ENCODE measurements at places on chromosomes 1 and 21. TPM values are rescaled to one million over a fixed set of nuclear protein-coding genes. Genes with fewer than 3 reads are reported as not detected.

GRCh38 chr1:155941845-155942531 is 550 bp downstream of the RXFP4 start:
- no peaks in the 10 kb centered on the region for H3K27me3 ChIP-seq
- H3K4me3 ChIP-seq: no peak overlapping the region
- peaks cover 68% of the 10 kb centered on the region for H3K4me1 ChIP-seq
- H3K36me3 ChIP-seq: peaks cover 6% of the 10 kb centered on the region

GRCh38 chr1:87224201-87224600 is 104.5 kb upstream of the LMO4 start:
- H3K27ac ChIP-seq: no peak overlapping the region
- H3K4me3 ChIP-seq: no peak overlapping the region
- no peaks in the 10 kb centered on the region for H3K36me3 ChIP-seq
- DNase-seq: no peak

GRCh38 chr1:180181048-180181447 is 26.4 kb downstream of the QSOX1 start:
- no peaks in the 10 kb centered on the region for H3K4me1 ChIP-seq
- no peak overlapping the region for H3K4me3 ChIP-seq
- DNase-seq: peak; percentile 34
- H3K27me3 ChIP-seq: no peaks in the 10 kb centered on the region
- H3K36me3 ChIP-seq: peaks cover 23% of the 10 kb centered on the region

The S100A1 gene
- not detected for total RNA-seq

DNA sequence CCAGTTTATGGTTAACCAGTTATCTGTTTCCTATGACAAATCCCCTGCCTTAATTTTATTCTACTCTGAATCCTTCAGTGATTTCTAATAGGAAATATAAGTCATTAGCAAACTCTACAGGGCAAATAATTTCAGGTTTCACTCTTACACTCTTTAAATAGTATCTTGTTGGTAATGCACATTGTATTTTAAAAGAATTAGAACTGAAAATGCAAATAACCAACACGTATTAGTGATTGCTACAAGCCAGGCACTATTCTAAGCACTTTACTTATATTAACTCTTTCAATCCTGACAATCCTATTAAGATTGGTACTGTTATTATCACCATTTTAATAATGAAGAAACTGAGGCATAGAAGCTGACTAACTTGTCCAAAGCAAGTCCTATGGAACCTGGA is 48.3 kb upstream of the LHX8 start:
- H3K4me1 ChIP-seq: no peaks in the 10 kb centered on the region
- H3K36me3 ChIP-seq: no peaks in the 10 kb centered on the region
- H3K27me3 ChIP-seq: no peaks in the 10 kb centered on the region
- no peak for DNase-seq
- no peak overlapping the region for H3K27ac ChIP-seq

The ADAR gene
- 265 TPM for total RNA-seq

DNA sequence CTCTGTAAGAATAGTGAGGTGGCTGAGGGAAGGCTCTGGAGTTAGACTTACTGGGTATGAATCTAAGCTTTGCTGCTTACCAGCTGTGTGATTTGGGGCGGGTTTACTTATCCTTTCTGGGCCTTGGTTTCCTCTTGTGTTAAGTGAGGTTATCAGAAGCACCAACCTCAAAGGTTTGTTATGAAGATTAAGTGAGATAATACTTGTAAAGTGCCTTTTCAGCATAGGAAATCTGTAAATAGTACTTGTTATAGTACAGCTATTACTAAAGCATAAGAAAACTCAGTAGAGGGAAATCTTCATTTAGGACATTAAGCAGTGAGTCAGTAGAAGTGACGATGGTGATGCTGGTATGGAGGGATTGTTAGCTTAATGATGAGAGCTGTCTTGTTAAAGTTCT is 12.1 kb downstream of the HHAT start:
- H3K36me3 ChIP-seq: no peaks in the 10 kb centered on the region
- peaks cover 11% of the 10 kb centered on the region for H3K4me1 ChIP-seq
- H3K27me3 ChIP-seq: no peaks in the 10 kb centered on the region
- no peak overlapping the region for H3K4me3 ChIP-seq
- no peak overlapping the region for H3K27ac ChIP-seq

The CXADR gene
- not detected for total RNA-seq

The OR2T35 gene
- total RNA-seq: not detected

The HMGCL gene
- 17.0 TPM for total RNA-seq

- no peak for DNase-seq
- H3K4me3 ChIP-seq: no peak overlapping the region
- peaks cover 26% of the 10 kb centered on the region for H3K4me1 ChIP-seq
- no peaks in the 10 kb centered on the region for H3K27me3 ChIP-seq
- no peaks in the 10 kb centered on the region for H3K36me3 ChIP-seq
These were observed 71.3 kb upstream of the PRDX6 start for GRCh38 chr1:173405834-173406233.

GRCh38 chr1:160127865-160128523 is 12.4 kb downstream of the ATP1A2 start:
- no peaks in the 10 kb centered on the region for H3K4me1 ChIP-seq
- H3K27ac ChIP-seq: no peak overlapping the region
- no peaks in the 10 kb centered on the region for H3K36me3 ChIP-seq
- no peak overlapping the region for H3K4me3 ChIP-seq

The PTPN7 gene
- total RNA-seq: 196 TPM

DNA sequence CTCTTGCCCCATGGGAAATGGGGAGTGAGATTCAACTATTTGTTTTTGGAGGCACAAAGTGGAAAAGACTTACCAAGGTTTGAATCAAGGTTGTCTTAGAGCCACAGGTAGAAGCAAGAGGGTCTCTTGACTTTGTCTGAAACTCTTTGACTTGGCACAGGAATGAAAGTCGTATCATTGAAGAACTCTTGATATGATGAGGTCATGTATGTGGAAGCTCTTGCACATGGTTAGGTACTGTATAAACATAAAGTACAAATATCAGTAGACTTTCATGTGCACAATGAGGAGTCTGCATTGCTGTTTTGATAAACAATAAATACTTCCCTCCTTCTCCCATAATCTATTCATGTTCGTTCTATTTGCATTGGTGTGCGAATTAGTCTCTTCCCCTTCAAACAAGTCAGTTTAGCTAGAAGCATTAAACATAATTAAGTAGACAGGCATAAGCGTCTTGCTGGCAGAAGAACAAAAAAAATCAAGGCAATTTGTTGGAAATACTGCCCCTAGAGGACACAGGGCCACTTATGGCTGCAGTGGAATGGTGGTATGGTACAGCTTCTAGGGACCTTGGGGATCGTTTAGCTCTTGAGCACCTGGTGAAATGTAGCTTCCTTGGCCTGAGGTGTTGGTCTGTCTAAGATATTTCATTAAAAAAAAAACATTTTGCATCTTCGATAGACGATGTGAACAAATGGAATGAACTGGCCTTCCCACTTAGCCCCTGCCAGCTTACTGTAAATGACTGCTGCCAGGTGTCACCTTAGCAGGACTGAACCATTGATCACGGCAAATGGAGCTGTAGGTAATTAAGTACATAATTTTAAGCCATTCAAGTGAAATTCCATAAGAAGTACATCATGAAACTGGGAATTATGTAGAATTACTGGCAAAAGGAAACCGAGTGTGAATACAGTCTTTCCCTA is 218.0 kb upstream of the GALNT2 start:
- H3K36me3 ChIP-seq: no peaks in the 10 kb centered on the region
- DNase-seq: no peak
- no peak overlapping the region for H3K4me3 ChIP-seq
- no peaks in the 10 kb centered on the region for H3K27me3 ChIP-seq
- no peak overlapping the region for H3K27ac ChIP-seq

GRCh38 chr21:33541756-33542639 is at the start of gene GART:
TSS of gene GART (minus strand) at chr21:33542117. CDS start at chr21:33539315, 2,802 bp downstream.
- H3K4me1 ChIP-seq: peaks cover 6% of the 10 kb centered on the region
- peaks cover 16% of the 10 kb centered on the region for H3K36me3 ChIP-seq
- peak within 1 kb of the TSS; percentile 92 for H3K4me3 ChIP-seq
- H3K27ac ChIP-seq: peak within 1 kb of the TSS; percentile 99
- peak; percentile 78 for DNase-seq
- H3K27me3 ChIP-seq: no peaks in the 10 kb centered on the region

- no peak overlapping the region for H3K27ac ChIP-seq
- no peak overlapping the region for H3K4me3 ChIP-seq
- DNase-seq: no peak
- no peaks in the 10 kb centered on the region for H3K36me3 ChIP-seq
- H3K27me3 ChIP-seq: peaks cover 9% of the 10 kb centered on the region
These were observed 13.6 kb upstream of the SIKE1 start for GRCh38 chr1:114794038-114794437.

DNA sequence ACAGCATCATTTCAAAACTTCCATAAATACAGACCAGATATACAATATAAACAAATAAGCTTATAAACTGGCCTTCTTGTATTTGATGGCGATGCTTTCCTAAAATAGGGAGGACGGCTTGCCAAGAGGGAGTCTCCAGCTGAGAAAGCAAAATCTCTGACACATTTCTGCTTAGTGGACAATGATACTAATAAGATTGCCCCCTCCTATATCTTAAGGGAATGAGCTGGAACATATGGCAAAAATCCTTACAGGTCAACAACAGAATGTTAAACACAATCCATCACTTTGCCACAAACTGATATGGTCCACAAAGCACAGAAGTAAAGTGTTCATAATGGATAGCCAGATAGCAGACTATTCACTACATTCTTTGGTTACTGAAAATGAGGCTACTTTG is 7.1 kb upstream of the GADD45A start:
- no peaks in the 10 kb centered on the region for H3K27me3 ChIP-seq
- H3K4me1 ChIP-seq: no peaks in the 10 kb centered on the region
- no peak overlapping the region for H3K4me3 ChIP-seq

The FAAH gene
- total RNA-seq: 4.7 TPM

Data from natural killer cell (primary cell).